ENCODE measurements at places on chromosomes 13 and 19.

- DNase-seq = no peak
Measured at GRCh38 chr13:41370736-41371135, 59.7 kb downstream of the NAA16 start.

DNA sequence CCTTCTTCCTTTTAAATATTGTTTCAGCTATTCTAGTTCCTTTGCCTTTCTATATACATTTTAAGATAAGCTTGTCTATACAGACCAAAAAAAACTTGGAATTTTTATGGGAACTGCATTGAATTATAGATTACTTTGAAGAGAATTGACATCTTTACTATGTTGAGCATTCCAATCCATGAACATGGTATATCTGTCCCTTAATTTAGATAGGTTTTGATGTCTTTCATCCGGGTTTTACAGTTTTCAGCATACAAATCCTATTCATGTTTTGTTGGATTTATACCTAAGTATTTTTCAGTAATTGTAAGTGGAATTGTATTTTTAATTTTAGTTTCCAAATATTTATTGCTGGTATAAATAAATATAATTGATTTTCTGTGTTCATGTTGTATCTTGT, 12.2 kb upstream of the IFNL1 start:
- DNase-seq = no peak

DNA sequence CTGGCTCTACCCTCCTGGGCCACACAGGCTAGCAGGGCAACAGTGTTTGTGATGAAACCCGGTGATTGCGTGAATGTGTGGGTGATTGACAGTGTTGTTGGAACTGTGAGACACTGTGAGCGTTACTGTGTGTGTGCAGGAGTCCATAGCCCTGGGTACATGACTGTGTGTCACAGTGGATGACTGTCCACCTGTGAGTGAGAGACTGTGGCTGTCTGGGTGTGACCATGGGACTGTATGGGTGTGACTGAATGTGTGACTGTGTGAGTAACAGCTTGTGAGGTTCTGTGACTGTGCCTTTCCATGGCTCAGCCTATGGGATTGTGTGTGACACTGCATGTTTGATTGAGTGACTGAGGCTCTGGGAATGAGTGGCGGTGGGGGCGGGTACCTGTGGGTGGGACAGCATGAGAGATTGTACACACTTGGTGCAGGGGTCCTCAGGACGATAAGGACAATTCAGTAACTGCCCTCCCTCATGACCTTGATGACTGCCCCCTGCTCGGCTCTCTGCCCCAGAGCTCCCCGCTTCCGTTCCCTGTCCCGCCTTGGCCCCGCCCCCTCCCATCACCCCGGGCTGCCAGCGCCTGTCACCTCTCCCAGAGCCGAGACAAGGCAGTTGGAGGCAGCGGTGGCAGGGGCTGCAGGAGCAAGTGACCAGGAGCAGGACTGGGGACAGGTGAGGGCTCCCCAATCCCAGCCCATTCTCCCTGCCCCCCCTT, at the start of gene GIPR:
TSS of gene GIPR (plus strand) at position 602 of the 722 bp plus-strand sequence. CDS start 1,300 bp downstream, outside the sequence.
- no peak for DNase-seq

GRCh38 chr13:111514610-111515306, 194.3 kb downstream of the TEX29 start:
- no peak for DNase-seq

DNA sequence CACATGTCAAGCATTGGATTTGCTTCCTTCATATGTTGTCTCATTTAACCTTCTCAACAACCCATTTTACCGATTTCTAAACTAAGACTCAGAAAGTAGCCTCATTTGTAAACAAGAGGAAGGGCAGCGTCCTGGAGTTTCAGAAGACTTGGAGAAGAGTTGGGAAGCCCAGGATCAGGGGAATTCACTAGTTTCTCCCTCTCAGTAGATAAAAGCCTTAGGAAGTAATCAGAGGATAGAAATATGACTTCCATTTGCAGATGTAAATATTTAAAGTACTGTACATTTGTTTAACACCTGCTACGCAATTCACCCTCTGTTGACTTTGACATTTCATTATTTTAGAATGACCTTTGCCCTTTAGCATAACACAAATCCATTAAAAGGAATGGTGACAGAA, 216.4 kb downstream of the DCT start:
- DNase-seq = no peak

- DNase-seq = no peak
Measured at GRCh38 chr13:83549671-83550070, 332.6 kb downstream of the SLITRK1 start.

DNA sequence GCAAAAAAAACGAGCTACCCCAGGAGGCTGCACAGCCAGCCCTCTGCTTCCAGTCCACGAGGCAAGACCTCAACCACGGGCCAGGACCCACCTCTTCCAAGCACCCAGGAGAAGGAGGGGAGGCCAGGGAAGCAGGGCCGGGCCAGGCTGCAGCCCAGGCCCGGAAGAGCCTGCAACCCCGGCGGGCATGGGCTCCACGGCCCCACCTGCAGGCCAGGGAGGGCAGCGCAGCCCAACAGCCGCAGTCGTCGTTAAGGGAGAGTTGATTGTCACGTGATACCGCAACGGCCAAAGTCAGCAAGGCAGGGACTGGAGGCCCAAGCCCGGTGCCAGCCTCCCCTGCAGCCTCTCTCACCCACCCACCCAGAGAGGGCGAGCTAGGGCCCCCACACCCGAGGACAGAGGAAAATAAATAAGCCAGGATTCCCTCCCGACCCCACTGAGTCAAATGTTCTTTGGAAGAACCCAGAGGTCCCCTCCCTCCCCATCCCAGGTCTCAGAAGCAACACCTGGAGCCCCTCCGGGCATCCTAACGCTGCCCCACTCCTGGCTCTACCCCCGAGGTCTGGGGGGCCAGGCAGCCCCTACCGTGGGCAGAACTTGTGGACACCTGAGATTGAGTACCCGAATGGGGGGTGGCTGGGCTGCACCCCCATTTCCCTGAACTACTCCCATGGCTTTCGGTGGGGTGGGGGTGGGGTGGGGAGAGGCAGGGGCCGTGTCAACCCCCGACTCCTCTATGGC, 5.2 kb upstream of the REXO1 start:
- DNase-seq = no peak

Measured in H1 (cell line).